ENCODE measurements at places on chromosomes 2 and 18.

DNA sequence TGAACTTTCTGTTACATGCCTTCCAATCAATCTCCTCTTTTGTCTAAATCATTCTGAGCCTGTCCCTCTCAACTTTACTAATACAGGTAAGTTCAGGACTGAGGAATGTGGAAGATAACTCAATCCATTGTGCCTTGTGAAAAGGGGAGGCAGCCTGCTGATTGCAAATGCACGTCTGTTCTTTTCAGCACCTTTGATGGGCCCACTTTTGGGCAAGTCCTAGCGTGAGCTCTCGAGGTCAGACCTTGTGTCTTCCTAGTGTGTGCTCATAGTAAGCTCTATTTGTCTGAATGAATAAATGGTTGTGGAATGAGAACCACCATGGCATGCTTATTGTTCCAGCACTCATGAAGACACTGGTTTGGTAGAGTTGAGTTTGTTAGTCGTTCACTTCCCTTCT lies 50.4 kb upstream of the REL start:
- DNase-seq, result no peak

GRCh38 chr2:171834286-171834685 lies 59.8 kb downstream of the SLC25A12 start:
- no peak for DNase-seq

DNA sequence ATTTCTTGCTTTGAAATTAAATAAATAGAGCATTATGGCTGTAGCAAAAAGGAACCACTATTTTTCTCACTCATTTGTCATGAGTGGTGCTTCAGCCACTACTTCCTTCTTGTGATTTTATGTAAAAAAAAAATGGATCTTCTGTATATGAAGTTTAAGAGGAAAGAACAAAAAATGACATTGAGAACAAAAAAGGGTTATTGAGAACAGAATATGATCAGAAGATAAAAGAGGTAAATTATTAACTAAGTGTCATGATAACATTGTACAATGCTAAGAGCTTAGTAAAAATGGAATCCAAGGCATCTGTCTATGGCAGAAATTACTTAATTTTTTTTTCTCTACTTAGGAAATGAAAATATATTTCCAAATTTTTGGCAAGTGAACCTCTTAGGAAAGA lies 103.5 kb downstream of the PKP4 start:
- DNase-seq, result no peak

GRCh38 chr2:215899141-215900074 lies 113.9 kb downstream of the MREG start:
- DNase-seq, result peak; percentile 88

GRCh38 chr2:215895330-215895729 lies 118.0 kb downstream of the MREG start:
- DNase-seq, result no peak

DNA sequence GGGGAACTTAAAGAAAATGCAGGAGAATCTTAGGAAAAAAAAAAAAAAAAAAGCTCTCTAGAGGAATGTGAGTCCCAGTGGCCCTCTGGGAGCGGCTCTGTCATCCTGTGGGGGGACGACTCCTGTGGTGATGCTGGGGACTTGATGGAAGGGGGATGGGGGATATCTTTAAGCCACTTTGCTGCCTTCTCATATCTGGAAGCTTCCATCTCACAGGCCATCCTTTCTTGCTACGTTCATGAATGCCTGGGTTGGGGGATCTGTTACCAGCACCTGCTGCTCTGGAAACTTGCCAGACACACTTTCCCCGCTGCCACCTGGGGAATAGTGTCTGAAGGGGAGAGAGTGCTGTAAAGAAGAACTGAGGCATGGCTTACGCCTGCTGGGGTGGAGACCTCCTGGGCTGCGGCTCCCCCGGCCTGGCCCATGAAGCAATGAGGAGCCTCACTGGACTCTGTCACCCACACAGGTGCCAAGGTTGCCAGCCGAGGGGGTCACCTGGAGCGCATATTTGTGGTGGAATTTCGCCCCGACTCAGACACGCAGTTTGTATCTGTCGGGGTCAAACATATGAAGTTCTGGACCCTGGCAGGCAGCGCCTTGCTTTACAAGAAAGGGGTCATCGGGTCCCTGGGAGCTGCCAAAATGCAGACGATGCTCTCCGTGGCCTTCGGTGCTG lies 92.8 kb downstream of the RTN4 start:
- no peak for DNase-seq

DNA sequence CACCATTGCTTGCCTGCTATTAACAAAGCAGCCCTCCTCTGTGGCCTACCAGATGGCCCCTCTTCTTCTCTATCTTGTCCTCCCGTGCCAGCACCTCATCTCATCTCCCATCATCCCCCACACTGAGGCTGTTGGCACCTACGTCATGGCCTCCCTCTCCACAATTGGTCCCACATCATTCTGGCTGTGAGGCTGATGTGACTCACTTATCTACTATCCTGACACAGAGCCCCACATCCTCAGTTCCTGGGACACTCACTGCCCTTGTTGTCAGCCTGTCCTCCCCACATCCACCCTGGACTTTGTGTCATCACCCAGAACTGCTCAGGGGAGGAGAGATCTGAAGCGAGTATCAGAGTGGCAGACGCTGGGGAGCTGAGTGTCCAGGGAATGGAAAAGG lies 102.9 kb downstream of the MRO start:
- DNase-seq, result peak; percentile 17

DNA sequence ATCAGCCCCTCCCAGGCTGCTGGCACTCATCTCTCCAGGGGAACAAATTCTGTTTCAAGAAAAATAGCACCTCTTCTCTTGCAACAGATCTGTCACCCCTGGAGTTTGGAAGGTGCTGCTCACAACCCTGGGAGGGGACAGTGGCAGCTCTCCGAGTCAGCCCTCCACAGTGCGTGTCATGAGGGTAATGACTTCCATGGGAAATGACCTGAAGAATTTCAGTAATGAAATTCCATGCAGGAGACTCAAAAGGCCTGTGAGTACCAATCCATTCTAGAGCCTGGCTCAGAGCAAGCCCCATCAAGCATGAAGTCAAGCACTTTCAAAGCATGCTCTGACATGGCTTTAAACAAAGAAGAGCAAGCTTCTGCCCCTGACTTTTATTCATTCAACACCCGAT lies 276.3 kb upstream of the PARD3B start:
- DNase-seq, result no peak

DNA sequence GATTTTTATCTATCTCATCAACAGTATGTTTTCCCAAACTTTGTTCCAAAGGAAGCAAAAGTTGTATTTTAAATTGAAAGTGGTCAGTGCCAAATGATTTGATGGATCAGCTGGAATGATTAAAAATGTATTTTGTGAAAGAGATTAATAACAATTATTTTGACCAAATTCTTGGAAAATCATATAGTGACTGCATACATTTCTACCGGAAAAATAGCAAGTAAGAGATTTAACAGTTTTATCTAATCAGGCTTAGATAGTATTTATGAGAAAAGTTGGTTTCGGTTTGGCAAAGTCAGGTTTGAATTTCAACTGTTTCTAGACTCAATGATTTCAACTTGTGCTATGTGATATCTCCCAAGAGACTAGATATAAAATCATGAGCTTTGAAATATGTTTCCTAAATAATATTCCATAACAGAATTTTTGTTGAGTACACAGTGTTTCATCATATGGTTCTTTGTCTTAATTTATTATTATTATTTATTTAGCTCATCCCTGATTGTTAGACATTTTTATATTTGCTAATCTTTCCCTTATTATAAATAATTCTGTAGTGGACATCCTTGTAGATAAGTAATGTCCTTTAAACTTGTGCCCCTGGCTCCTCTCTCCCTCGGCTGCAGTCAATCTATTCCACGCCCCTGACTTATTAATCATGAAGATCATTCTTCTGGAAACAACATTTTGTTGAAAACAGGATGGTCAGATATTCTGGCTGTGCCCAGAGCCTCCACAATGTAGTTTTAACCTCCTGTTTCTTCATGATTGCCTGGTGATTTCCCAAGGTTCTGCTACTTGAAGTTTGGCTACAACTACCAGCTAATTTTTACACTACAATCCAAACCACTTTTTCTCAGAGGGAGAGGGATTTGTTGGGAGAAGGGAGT lies 520.7 kb upstream of the TCF4 start:
- DNase-seq, result no peak

GRCh38 chr18:77206676-77207374 lies 42.8 kb upstream of the GALR1 start:
- peak; percentile 90 for DNase-seq

GRCh38 chr2:207253666-207254345 lies 88.1 kb upstream of the KLF7 start:
- peak; percentile 96 for DNase-seq

DNA sequence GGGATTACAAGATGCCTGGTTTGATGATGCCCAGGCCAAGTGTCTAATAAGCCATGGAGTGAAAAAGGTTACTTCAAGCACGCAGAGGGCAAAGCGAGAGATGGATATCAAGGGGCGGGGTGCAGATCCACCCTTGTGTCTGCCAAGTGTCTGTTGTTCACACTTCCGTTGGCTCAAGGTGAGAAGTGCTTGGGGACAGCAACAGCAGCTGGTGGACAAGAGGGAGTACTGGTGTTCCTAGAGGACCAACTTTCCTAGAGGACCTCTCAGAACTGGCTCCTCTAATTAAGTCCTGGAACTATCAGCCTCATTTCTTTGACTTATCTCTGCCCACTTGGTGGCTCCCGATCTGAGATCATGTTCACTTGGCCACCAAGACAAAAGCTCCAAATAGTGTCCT lies 299.1 kb downstream of the PRKCE start:
- no peak for DNase-seq

DNA sequence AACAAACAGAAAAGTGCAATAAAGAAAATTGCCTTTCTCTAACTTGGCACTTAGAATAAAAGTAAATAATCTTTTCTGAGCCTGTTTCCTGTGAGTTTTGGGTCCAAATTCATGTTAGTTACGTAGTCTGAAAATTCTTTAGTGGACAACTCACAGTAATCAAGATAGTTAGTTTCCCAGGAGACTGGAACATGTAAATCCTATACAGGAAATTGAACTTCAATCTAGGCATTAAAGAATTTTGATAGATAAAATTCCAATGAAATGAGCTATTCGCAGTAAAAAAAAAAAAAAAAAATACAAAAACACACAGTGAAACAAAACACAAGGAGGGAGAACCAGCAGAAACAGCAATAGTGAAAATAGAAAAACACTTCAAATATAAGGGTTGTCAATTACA lies 83.8 kb upstream of the REG3G start:
- DNase-seq, result no peak

GRCh38 chr18:44996261-44996660 lies 315.6 kb downstream of the SETBP1 start:
- DNase-seq, result no peak

- DNase-seq, result no peak
Observed at GRCh38 chr2:10333247-10333613, 30.5 kb downstream of the HPCAL1 start.

DNA sequence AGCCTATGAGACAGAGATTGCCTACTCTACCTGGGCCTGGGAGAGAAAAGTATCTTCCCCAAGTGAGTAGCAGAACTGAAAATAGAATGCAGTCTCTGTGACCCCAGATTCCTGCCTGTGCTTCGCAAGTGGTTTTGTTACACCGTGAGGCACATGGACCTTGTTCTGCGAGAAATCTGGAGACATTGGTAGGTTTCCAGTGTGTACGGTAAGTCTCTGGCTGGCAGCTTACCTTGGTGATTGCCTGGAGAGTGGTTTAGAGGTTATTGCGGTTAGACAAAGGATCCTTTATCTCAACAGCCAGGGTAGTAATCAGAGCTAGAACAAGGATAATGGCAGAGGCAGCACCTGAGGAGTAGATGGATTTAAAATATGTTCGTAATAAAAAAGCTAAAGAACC lies 606.0 kb upstream of the GCFC2 start:
- no peak for DNase-seq

DNA sequence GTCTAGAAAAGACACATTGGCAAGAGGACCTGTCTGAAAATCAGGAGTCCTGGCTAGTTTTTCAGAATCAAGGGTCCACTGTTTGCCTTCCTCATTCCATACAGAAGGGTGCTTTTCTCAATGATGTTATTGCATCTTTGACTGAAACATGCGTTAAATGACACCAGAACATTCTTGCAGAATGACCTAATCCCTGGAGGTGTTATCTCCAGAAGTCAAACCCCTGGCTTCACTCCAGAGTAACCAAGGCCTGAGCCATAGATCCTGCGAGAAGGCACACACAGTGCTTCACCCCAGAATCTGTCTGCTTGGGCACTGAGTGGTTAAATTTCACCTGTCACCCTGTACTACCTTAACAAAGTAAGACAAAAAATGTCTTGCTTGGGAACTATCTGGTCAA lies 1055.2 kb upstream of the FANCL start:
- DNase-seq, result no peak

GRCh38 chr2:1721706-1722646 lies 22.3 kb downstream of the PXDN start:
- peak; percentile 96 for DNase-seq

DNA sequence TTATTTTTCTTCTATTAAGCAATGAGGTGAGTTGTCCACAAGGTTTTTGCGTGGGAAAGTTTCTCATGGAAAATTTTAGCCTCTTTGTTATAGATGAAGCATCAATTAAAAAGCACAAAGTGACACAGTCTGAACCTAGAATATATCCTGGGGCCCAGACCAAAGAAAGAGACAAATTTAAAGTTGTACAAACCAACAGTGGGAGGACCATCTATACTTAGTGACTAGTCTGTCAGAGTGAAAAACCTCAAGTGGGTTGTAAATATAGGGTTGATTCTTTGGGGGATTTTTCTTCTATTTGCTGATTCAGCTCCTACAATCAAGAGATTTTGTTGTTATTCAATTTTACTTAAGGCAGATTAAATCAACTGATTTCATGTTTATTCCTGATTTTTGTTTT lies 256.2 kb downstream of the SATB2 start:
- DNase-seq, result no peak

DNA sequence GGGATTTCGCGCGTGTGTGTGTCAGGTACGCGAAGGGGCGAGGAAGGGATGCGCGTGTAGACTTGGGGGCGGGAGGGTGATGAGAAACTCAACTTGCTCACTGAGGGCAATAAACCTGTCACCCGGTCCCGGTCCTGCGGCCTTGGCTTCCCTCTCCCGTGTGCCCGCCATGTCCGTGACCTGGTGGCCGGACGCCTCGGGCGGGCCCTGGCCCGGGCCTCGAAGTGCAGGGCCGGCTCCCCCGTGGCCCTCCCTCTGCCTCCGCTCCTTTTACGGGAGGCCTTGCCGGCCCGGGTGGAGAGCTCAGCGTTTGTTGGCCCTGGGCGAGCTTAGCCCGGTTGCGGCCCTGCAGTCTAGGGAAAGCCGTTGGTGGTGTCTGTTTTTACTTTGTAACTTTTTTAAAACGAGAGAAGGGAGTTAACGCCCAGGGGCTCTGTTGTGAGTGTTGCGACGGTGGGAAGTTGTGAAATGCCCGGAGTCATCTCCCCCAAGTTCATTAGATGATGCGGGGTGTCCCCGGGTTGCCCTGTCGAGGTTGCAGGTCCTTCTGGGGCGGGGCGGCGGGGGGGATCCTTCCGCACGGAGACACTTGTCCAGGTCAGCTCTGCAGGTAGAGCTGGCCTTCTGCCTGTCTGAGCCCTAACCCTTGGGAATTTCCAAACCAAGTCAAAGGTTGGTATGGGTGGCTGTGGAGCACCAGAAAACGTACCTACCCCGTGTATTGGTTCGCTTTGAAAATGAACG lies 883 bp downstream of the SMCHD1 start:
- peak; percentile 76 for DNase-seq

DNA sequence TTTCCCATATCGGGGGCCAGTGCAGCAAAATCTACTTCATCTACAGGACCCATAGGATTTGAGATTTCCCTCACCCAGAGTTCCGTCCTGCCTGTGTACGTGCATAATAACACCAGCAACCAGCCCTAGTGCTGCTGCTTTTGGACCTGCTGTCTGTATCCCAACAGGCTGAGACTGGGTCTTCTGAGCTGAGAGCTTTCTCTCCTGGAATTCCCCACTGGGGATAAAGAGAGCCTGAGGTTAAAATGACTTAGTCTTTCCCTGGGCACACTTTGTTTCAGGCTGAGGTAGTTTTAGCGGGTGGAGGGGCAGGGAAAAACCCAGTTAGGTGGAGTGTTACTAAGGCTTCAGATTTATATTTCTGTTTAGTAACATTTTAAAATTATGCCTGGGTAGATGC lies 62.5 kb downstream of the SERTAD2 start:
- DNase-seq, result no peak

All from GM23248 (cell line).